Mesenchymal stem cell (in vitro differentiated cells and primary cell): ENCODE measurements at places on chromosomes 12 and 14.
A peak's percentile ranks its signal among the peaks of the same experiment; 100 is the strongest.

GRCh38 chr12:32765906-32766305 is 10.2 kb upstream of the YARS2 start:
- H3K4me3 ChIP-seq, result no peak overlapping the region
- H3K27ac ChIP-seq, result no peak overlapping the region
- no peaks in the 10 kb centered on the region for H3K4me1 ChIP-seq
- no peak for DNase-seq
- peaks cover 9% of the 10 kb centered on the region for H3K27me3 ChIP-seq

DNA sequence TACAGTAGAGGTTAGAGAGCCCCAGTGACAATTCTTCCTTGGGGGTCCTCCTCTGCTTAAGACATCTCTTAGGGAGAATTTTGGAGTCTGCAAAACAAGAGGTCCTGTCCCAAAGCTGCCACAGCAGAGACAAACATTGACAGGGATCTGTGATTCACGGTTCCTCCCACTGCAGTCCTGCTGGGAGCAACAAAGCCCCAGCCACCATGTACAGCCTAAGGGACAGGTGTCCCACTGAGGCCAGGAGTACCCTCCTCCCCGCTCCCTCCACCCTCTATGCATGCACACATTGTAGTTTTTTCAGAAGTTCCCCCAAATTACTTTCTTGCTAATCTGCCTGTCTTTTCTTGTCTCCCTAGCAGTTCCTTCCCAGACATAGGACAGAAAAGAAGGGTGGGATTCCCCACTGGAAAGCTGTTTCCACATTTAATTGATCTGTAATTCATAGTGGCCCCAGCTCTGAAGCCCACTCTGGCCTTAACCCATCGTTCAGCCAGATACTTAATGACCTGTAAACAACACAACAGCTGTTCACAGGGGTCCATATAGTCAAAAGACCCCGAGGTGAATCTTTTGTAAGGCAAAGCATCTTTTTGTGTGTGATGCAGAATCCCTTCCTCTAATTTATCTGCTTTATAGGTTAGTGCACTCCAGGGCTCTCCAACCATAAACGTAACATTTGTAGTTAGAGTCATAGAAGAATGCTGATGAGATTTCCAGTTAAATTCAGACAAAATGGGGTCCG is 13.9 kb upstream of the PRICKLE1 start:
- H3K36me3 ChIP-seq, result no peaks in the 10 kb centered on the region
- no peak overlapping the region for H3K4me3 ChIP-seq
- DNase-seq, result no peak
- no peak overlapping the region for H3K27ac ChIP-seq
- no peaks in the 10 kb centered on the region for H3K27me3 ChIP-seq
- H3K4me1 ChIP-seq, result peaks cover 2% of the 10 kb centered on the region

GRCh38 chr12:11085419-11085818 is 6.7 kb downstream of the TAS2R43 start:
- H3K27ac ChIP-seq, result no peak overlapping the region
- DNase-seq, result no peak
- H3K27me3 ChIP-seq, result no peaks in the 10 kb centered on the region
- no peak overlapping the region for H3K4me3 ChIP-seq
- no peaks in the 10 kb centered on the region for H3K36me3 ChIP-seq
- no peaks in the 10 kb centered on the region for H3K4me1 ChIP-seq

DNA sequence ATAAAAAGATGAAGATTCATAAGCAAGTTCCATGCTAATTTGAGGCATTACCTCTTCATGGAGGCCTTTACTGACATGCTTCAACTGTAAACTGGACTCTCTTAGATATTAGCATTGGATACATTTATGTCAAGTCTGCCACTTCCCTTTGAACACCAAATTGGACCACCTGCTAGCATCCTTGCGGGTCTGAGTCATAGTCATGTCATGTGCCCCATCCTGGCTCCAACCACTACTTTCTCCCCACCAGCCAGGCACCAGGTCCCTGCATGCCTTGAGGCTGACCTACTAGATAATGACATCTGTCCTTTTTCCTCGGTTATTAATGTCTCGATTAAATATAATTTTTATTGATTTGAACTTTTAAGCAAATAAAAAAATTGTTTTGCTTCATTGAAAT is 32.9 kb upstream of the EEA1 start:
- DNase-seq, result no peak
- no peak overlapping the region for H3K4me3 ChIP-seq
- H3K27ac ChIP-seq, result no peak overlapping the region
- no peaks in the 10 kb centered on the region for H3K36me3 ChIP-seq
- H3K4me1 ChIP-seq, result peaks cover 4% of the 10 kb centered on the region

GRCh38 chr14:34853041-34853440 is 22.1 kb downstream of the BAZ1A start:
- no peak for DNase-seq
- H3K4me3 ChIP-seq, result no peak overlapping the region
- no peaks in the 10 kb centered on the region for H3K27me3 ChIP-seq
- H3K4me1 ChIP-seq, result no peaks in the 10 kb centered on the region

DNA sequence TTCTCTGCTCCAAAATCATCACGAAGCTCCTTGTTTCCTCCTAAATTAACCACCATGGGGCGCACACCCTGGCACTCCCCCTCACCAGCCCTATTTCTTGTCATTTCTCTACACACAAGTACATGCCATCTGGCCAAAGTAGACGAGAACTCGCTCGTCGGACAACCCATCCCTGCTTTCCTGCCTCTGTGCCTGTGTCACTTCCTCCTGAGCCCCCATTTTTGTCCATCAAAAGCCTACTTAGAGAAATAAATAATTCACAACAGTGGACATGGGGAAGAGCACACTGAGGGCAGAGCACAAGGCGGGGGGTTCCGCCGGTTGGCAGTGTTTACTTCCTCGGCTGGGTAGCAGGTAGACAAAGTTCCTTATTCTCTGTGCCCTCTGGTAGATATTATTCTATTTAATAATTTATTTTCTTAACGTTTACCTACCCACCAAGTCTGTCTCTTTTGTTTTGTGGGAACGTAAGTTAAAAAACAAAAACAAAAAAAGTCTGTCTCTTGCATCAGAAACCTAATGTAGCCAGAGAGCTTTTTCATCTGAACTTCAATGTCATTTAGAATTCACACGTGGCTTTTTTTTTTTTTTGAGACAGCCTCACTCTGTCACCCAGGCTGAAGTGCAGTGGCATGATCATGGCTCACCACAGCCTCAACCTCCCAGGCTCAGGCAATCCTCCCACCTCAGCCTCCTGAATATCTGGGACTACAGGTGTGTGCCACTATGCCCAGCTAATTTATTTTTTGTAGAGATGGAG is 6.0 kb downstream of the VPS37B start:
- H3K27ac ChIP-seq, result no peak overlapping the region
- no peaks in the 10 kb centered on the region for H3K27me3 ChIP-seq

- H3K4me1 ChIP-seq, result peaks cover 47% of the 10 kb centered on the region
- H3K27me3 ChIP-seq, result no peaks in the 10 kb centered on the region
- peak; percentile 86 for DNase-seq
- H3K4me3 ChIP-seq, result peak overlapping the region; percentile 8
- no peaks in the 10 kb centered on the region for H3K36me3 ChIP-seq
Observed at GRCh38 chr12:108629824-108630476, 3.7 kb downstream of the SELPLG start.

DNA sequence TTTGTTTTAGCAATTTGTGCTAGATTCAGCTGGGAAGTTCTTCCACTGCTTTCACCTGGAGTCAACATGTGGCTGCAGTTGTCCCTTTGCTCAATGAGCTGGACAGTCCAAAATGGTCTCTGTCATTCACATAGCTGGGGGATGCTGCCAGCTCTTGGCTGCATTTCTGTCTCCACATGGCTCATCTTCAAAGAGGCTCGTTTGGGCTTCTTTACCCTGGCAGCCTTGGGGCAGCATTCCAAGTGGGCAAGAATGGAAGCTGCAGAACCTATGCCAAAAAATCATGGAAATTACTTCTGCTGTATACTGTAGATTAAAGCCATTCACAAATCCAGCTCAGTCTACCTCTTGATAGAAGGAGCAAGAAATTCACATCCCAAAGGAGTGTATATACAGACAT is 199.1 kb downstream of the SLC5A8 start:
- no peaks in the 10 kb centered on the region for H3K36me3 ChIP-seq
- no peak for DNase-seq
- no peaks in the 10 kb centered on the region for H3K4me1 ChIP-seq
- no peak overlapping the region for H3K27ac ChIP-seq

- H3K27me3 ChIP-seq, result no peaks in the 10 kb centered on the region
- DNase-seq, result no peak
- H3K36me3 ChIP-seq, result peaks cover 46% of the 10 kb centered on the region
- H3K4me3 ChIP-seq, result no peak overlapping the region
- peaks cover 5% of the 10 kb centered on the region for H3K4me1 ChIP-seq
- no peak overlapping the region for H3K27ac ChIP-seq
Observed at GRCh38 chr14:102078831-102079699, 7.8 kb downstream of the HSP90AA1 start.

DNA sequence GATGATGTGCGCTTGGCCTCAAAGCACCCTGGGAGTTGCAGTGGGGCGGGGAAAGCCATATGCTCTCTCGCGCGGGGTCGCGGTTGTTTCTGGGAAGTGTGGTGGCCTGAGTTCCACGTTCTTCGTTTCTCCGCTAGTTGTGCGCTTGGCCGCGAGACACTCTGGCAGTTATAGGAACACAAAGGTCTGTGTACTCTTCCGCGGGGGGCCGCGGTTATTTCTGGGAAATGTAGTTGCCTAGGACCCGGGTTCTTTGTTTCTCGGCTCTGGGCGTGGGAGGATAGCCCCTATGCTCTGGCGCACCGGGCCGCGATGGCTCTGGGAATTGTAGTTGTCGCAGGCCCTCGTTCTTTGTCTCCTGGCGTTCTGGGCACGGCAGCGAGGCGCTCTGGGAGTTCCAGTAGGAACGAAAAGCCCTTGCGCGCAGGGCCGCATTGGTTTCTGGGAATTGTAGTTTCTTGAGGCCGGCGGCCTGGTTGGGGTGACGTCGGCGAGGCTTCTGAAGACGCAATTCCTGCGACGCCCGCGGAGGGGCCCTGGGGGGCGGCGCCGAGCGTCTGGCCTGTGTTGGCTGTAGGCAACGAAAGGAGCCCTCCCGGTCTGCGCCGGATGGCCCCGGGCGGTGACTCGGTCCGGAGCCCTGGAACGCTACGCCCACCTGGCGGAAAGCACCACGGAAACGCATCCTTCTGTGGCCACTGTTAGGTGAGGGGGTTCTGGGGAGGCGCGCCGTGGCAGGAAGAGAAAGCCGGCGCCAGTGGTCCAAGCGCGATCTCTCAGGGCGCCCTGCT is at the start of gene ZNF140:
Gene ZNF140, plus strand, starts transcription at position 556 of the 791 bp plus-strand sequence. CDS start 398 bp downstream, outside the sequence.
- DNase-seq, result peak; percentile 98
- H3K4me3 ChIP-seq, result peak within 1 kb of the TSS; percentile 88
- no peaks in the 10 kb centered on the region for H3K4me1 ChIP-seq
- no peaks in the 10 kb centered on the region for H3K27me3 ChIP-seq
- H3K36me3 ChIP-seq, result peaks cover 40% of the 10 kb centered on the region

GRCh38 chr14:85165094-85165493 is 364.9 kb upstream of the FLRT2 start:
- no peak overlapping the region for H3K4me3 ChIP-seq
- H3K36me3 ChIP-seq, result no peaks in the 10 kb centered on the region
- no peak overlapping the region for H3K27ac ChIP-seq
- no peaks in the 10 kb centered on the region for H3K27me3 ChIP-seq
- no peaks in the 10 kb centered on the region for H3K4me1 ChIP-seq

DNA sequence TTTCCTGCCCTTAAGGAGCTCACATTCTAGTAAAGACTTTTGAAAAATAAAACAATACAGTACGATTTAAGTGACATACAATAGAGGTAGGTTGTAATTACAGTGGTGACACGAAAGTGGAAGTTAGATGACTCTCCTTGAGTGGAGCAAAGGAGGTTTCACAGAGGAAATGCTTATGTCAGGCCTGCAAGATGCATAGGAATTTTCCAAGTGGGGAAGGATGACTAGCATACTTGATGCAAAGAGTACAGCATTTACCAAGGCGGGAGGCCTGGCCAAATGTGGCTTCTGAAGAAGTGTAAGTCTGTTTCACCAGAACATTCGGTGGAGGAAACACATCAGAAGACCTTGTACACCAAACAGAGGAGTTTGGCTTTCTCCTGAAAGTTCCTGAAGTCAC is 55.2 kb downstream of the ERO1A start:
- H3K4me1 ChIP-seq, result no peaks in the 10 kb centered on the region
- no peaks in the 10 kb centered on the region for H3K27me3 ChIP-seq
- H3K4me3 ChIP-seq, result no peak overlapping the region
- H3K36me3 ChIP-seq, result peaks cover 4% of the 10 kb centered on the region
- DNase-seq, result no peak

GRCh38 chr12:51886021-51886710 is 1.7 kb upstream of the ANKRD33 start:
- peaks cover 7% of the 10 kb centered on the region for H3K4me1 ChIP-seq
- H3K27me3 ChIP-seq, result no peaks in the 10 kb centered on the region
- peak overlapping the region; percentile 77 for H3K4me3 ChIP-seq
- peak overlapping the region; percentile 5 for H3K27ac ChIP-seq
- no peaks in the 10 kb centered on the region for H3K36me3 ChIP-seq

GRCh38 chr12:24281341-24281740 is 331.9 kb upstream of the SOX5 start:
- DNase-seq, result no peak
- H3K4me3 ChIP-seq, result no peak overlapping the region
- peaks cover 1% of the 10 kb centered on the region for H3K4me1 ChIP-seq
- no peak overlapping the region for H3K27ac ChIP-seq
- H3K36me3 ChIP-seq, result no peaks in the 10 kb centered on the region

DNA sequence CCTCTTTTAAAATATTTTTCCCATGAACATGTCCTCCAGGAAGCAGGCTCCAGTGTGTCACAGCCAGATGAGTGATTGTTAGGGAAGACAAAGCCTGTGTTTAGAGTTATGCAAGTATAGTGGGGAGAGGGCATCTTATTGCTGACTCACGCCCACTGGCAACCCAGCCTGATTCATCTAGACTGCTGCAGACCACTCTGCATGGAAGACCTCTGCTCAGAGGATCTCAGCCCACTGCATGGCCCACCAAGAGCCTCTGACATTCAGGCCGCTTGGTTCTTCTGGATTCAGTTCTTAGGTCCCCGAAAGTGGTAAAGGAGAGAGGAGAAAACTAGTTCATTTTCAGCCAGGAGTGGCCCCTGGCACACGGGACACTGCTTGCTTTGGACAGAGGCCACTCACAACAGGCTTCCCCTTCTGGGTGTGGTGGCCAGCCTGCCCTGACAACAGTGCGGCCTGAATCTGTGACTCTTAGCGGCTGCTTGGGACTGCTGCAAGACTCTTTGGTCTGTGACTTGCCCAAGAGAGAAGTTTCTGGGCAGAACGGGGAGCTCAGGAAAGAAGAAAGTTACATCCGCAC is 266.3 kb downstream of the ZFP36L1 start:
- no peak for DNase-seq
- no peak overlapping the region for H3K27ac ChIP-seq
- H3K36me3 ChIP-seq, result no peaks in the 10 kb centered on the region
- H3K4me1 ChIP-seq, result peaks cover 4% of the 10 kb centered on the region

DNA sequence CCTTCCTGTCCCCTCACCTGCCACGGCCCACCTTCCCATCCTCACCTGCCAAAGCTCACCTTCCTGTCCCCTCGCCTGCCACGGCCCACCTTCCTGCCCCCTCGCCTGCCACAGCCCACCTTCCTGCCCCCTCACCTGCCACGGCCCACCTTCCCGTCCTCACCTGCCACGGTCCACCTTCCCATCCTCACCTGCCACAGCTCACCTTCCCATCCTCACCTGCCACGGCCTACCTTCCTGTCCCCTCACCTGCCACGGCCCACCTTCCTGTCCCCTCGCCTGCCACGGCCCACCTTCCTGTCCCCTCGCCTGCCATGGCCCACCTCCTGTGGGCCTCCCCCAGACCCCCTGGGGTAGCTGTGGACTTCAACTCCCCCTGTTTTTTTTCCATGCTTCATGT is 48.8 kb upstream of the GPR68 start:
- H3K36me3 ChIP-seq, result no peaks in the 10 kb centered on the region
- DNase-seq, result no peak
- no peak overlapping the region for H3K27ac ChIP-seq
- peaks cover 5% of the 10 kb centered on the region for H3K4me1 ChIP-seq

- peaks cover 4% of the 10 kb centered on the region for H3K36me3 ChIP-seq
- H3K27ac ChIP-seq, result no peak overlapping the region
- H3K4me1 ChIP-seq, result no peaks in the 10 kb centered on the region
- H3K27me3 ChIP-seq, result no peaks in the 10 kb centered on the region
Observed at GRCh38 chr12:95693689-95694088, 96.9 kb downstream of the NTN4 start.
